Endothelial cell of coronary artery (primary cell): ENCODE measurements at places on chromosomes 2 and 18. TPM values are rescaled to one million over a fixed set of nuclear protein-coding genes. Genes with fewer than 3 reads are reported as not detected.

FAM110C gene
- not detected in 2 replicates for total RNA-seq

LRRTM1 gene
- not detected in 2 replicates for total RNA-seq

ANKZF1 gene
- total RNA-seq, result 16.5 and 34.8 TPM in 2 replicates

ITPRIPL1 gene
- 0.75 and 0.99 TPM in 2 replicates for total RNA-seq

KIAA2012 gene
- total RNA-seq, result not detected in 2 replicates
